CD4-positive, alpha-beta T cell treated with Interleukin-15 for 1 hour (primary cell): ENCODE measurements at places on chromosomes 6 and 20.

DNA sequence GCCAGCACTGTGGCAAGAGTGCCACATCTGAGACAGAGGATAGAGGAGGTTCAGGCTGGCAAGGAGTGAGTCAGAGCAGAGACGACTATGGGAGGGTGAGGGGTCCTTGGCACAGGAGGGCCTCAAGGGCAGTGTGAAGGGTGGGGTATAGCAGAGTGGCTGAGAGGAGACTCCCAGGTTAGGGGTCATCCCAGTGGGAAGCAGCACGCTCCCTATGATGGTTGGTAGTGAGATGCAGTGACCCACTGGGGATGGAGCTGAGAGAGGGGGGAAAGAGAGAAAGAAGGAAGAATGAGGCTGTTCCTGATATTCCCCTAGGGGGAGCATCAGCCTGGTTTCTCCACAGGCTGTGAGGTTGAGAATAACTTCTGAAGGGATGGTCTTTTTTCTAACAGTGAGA lies 97.3 kb downstream of the INSM1 start:
- no peak for DNase-seq

DNA sequence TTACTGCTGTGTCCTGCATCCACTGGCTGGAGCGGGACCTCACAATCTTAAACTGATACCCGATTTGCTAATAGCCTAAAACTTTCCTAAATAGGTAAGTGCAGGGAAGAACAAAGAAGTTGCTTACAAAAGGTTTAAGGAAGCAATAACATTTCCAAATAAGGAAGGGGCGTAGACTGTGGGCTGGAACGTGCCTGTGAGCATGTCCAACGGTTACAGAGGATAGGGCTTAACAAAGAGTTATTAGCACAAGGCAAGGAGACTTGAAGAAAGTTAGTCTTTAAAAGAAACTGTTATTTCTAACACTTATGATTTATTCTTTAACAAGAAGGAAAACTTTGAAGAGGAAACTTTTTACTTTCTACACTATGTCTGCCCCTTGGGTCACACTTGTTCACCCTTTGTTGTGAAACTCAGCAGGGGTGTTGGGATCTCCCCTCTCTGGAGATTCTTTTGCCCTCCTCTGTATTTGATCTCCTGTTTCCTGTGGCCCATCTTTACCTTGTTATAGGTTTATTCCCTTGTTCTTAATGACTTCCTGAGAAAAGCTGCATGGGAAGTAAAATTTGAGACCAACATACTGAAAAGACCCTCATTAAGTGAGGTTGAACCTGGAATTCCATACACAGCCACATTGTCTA lies 28.7 kb downstream of the KAT14 start:
- DNase-seq = no peak

DNA sequence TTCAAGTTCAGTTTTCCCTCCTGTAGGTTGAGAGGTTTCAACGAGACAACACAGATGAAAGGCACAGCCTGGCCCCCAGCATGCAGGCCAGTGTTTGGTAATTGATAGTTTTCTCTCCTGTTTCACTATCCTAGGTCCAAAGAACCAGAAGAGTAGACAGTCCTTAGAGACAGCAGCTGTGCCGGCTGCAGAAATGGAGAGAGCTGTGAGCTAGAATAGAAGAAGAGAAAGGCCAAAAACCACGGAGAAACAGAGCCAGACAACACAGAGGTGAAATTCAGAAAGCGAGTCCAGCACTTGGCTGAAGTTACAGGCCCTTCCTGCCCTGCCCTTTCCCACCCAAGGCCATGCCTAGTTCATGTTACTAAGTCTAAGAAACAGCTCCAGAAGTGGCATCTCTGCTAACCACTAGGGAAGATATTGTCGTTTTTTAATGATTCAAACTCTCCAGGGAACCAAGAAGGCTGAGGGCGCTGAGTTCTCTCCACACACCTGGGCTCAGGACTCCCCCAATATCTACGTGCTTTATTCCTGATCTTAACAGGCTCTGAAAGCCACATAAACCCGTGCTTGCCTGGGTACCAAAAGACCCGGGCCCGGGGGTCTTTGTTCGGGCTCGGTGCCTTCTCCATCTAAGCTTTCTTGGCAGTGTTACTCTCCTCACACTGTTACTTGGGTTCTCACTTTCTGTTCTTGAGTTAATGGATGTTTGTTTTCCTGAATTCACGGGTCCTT lies 16.5 kb upstream of the RBPJL start:
- no peak for DNase-seq

DNA sequence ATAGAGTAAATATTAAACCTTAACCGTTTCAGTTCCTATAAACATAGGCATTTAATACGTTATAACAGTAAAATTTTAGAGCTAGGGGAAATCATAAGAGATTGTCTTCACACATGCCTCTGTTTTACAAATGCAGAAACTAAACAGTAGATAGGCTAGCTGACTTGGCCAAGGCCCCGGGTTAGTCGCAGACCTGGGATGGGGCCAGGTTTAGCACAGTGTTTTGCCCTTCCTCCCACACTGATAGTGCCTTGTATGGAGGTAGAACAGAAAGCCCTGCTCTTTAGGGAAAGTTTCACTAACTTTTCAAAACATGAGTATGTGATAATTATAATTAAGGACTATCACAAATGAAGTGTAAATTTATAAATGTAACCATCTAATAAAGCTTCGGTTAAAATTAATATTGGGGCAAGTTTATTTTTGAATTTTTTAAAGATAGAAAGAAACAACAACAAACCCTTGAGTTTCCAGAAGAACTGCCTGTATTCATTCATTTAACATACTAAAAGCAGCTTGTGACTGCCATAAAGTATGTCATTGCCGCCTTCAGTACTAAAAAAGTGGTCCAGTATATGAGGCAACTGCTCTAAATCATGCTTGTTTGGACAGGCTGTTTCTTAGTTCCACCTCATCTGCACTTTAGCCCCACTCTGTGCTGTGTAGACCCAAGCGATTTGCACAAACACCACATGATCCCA lies 62.5 kb upstream of the LOC128125822 start:
- DNase-seq = no peak

DNA sequence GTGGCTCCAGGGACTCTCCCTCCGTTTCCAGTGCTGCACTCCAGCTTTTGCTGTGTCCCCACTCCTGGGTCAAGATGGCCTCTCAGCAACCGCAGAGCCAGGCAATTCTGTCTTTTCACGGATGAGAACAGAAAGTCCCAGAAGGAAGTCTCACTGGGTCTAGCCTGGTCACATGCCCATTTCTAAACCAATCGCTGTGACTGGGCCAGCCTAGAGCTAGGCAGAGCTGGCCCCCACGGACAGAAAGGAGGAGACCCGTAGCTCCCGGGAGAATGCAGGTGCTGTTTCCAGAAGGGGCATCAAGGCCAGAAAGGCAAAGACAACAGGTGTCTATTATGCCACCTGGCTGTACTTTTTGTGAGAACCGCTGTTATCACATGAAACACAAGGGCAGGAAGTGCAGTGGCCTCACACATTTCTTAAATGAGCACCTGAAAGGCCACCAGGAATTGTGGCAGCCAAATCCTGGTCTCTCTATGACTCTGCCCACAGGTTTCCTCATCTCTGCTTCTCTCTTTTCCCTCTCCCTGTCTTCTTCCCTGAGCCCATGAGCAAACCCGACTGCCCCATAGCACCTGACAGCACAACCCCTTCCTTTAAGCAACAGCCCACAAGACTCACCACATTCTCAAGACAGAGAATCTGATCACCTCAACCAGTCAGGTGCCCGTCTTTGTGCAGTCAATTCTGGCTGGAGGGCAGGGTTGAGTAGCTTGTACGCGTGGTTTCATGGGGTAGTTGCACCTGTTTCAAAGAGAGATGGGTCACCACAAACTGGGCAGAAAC lies 37.1 kb upstream of the B4GALT5 start:
- no peak for DNase-seq
